ENCODE measurements at places on chromosomes 7 and 10.

- no peak overlapping the region for H3K27ac ChIP-seq
- no peak overlapping the region for H3K4me3 ChIP-seq
- DNase-seq = no peak
- H3K27me3 ChIP-seq = no peaks in the 10 kb centered on the region
- no peaks in the 10 kb centered on the region for H3K36me3 ChIP-seq
Observed at GRCh38 chr10:17092216-17092944, 37.2 kb downstream of the CUBN start.

GRCh38 chr7:159068893-159069448, 75.7 kb downstream of the VIPR2 start:
- no peak overlapping the region for H3K27ac ChIP-seq
- H3K4me1 ChIP-seq = peaks cover 2% of the 10 kb centered on the region
- no peaks in the 10 kb centered on the region for H3K27me3 ChIP-seq
- no peak for DNase-seq
- no peak overlapping the region for H3K4me3 ChIP-seq
- no peaks in the 10 kb centered on the region for H3K36me3 ChIP-seq

DNA sequence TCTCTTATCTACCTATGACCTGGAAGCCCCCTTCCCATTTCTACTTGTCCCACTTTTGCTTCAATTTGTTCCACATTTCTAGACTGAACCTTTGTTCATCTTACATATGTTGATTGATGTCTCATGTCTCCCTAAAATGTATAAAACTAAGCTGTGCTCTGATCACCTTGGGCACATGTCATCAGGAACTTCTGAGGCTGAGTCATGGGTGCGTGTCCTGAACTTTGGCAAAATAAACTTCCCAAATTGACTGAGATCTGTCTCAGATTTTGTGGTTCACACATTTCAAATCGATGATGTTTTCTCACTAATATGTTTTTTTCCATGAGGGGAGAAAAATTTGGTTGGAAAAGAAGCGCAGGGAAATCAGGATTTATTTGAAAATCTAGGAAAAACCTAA, 406.2 kb upstream of the LRRTM3 start:
- DNase-seq = no peak
- H3K4me3 ChIP-seq = no peak overlapping the region
- no peak overlapping the region for H3K27ac ChIP-seq

DNA sequence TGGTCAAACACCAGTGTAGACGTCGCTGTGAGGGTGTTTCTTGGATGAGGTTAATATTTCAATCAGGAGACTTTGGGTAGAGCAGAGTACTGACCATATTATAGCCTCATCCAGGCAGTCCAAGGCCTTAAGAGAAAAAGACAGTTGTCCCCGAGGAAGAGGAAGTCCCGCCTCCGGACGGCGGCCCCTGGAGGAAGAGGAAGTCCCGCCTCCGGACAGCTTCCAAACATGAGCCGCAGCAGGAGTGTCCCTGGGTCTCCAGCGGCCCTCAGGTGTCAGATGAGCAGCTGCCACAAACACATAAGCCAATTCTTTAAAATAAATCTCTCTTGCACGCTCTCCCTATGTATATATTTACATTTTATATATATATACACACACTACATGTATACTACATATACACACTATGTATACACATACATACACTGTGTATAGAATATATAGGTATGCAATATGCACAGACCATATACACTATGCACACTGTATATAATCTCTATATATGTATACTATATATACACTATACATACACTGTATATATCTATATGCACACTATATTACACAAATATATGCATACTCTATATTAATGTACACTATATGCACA, 37.5 kb downstream of the PWWP2B start:
- no peak overlapping the region for H3K4me3 ChIP-seq
- H3K27me3 ChIP-seq = no peaks in the 10 kb centered on the region
- no peak for DNase-seq

GRCh38 chr10:102001435-102002068, 54.4 kb downstream of the ARMH3 start:
- no peaks in the 10 kb centered on the region for H3K27me3 ChIP-seq
- H3K4me3 ChIP-seq = no peak overlapping the region
- H3K27ac ChIP-seq = no peak overlapping the region
- H3K36me3 ChIP-seq = no peaks in the 10 kb centered on the region
- H3K4me1 ChIP-seq = peaks cover 16% of the 10 kb centered on the region
